ENCODE measurements at places on chromosomes 2 and 18.

DNA sequence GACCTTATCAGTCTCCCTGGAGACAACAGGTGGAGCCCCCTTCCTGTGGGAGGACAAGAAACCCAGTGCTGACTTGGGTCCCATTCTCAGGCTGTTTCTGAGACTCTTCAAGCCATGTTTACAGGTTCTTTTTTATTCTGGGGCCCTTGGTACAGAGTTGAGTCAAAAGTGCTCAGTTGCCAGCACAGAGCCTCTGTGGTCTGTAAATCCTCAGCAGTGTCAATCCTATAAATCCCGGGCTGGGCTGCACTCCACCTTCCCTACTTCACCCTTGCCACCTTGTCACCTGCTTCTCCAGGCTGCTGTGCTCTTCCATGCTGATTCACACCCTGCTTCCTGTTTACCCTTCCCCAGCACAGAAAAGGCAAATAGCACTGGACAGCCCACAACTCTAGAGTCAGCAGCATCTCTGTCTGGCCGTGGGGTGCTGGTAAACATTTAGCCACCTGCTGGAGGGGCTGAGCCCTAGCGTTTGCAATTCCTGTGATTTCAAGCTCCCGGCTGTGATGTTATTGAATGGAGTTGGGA, 74.7 kb downstream of the TNFRSF11A start:
- DNase-seq = no peak

DNA sequence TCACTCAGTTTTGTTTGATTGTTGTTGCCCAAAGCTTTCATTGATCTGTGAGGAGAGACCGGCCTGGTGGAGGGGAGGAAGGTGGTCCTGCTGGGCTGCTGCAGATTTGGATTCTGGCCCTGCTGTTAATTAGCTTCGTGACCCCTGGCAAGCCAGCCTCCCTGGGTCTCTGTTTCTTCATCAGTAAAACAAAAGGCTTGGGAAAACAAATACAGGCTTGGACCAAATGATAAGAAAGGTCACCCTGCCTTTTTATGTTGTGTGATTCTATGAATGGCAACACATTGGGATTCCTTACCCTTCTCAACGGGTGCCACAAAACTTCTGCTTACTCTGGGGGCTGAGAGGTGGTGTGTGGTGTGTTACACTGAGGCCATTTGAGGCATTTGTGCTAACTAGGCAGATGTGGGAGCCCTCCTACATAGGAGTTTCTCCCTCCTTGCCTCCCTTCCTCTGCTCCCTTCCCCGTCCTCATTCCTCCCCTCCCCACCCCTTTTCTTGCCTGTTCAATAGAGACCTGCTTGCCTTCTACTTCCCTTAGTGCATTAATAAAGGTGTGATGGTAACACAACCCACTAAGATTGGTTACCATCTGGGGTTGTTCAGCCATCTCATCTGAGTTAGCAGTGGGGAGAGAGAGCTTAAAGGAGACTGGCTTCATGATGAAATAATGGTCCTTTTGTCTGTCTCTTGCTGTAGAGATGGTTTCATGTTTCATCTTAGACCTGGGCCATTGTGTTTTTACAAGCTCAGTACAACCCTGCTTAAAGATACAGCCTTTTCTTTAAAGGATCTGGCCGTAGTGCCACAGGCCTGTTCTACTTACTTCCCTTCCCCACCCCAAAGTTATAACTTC, 96.2 kb downstream of the TANC1 start:
- no peak for DNase-seq

- DNase-seq = no peak
These were observed 132.7 kb downstream of the PTGR3 start for GRCh38 chr18:75076286-75076685.

DNA sequence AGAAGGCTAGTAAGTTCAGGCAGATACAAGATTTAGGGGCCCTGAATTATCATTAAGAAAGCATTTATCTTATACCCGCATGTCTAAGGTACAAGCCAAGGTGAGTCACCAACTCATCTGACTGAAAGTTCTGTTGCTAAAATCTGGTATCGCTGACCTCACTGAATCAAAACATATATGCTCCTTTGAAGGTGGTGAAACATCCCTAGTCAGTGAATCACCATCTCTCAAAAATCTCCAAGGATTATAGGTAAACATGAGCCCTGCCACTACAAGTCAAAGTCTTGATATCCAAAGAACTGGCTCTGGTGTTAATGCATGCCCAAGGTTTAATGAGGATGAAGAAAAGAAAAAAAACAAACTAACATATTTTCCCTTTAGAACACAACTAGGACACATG, 43.5 kb downstream of the IRS1 start:
- DNase-seq = no peak

GRCh38 chr2:215401896-215402379, 33.9 kb downstream of the FN1 start:
- DNase-seq = no peak

DNA sequence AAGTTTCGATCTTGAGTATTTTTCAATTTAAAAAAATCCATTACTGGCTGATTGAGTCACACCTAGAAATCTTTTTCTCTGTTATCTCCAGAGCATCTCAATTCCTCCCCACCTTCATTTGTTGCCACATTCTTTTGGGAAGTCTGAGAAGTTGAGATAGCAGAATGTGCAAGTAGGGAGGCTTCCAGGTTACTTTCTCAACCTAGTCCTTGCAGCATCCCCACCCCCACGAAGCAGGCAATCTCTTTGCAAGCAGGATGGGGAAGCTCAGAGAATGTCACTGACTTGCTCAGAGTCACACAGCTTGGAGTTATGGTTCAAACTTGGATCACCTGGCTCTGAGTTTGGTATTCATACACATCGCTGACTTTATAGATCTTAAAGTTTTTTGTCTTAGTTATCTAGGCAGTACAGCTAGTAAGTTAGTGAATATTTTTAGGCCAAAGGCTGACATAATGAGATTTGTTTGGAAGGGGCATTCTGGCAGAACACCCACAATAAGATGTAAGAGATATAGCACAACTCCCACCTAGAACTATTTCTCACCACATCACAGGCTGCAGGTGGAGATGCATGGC, 25.9 kb upstream of the LCLAT1 start:
- no peak for DNase-seq

DNA sequence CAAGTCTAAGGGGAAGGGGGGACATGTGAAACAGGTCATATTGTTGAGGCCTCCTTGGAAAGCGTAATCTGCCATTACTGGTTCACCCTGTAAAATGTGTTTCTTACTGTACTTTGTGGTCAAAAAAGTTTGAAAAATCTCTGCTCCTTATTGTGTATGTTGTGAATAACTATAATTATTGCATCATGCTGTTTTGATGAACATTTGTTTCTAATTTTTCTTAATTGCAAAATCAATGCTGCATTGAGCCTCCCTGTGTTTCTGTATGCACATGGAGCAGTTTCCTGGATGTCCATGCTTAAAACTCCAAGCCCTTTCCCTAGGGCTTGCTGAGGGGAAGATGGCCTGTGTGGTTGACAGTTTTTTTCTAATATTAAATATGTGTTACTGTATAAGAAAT, 158.6 kb downstream of the RNF144A start:
- DNase-seq = no peak

- DNase-seq = no peak
These were observed 17.8 kb downstream of the CFAP210 start for GRCh38 chr2:169676357-169676756.

- peak; percentile 37 for DNase-seq
These were observed 54.8 kb upstream of the CREB1 start for GRCh38 chr2:207474863-207475485.

- no peak for DNase-seq
These were observed 557.8 kb upstream of the GCFC2 start for GRCh38 chr2:76268484-76268883.

DNA sequence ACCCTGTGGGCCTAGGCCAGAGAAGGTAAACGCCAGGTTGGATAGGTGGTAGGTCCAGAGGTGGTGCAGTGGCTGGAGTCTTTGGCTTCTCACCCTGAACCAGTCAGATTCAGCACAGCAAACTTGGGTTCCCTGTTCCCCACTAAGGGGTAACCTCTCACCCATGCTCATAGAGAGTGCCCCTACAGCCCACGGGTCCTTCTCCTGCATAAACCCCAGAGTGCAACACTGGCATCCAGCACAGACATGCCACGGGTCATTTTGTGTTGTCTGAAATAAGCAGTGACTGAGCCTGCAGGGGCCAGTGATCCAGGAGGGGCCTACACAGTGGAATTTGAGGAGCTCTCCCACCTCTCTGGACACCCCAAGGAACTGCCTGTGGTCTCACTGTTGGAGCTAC, 40.5 kb upstream of the ATP6V1B1 start:
- DNase-seq = no peak

DNA sequence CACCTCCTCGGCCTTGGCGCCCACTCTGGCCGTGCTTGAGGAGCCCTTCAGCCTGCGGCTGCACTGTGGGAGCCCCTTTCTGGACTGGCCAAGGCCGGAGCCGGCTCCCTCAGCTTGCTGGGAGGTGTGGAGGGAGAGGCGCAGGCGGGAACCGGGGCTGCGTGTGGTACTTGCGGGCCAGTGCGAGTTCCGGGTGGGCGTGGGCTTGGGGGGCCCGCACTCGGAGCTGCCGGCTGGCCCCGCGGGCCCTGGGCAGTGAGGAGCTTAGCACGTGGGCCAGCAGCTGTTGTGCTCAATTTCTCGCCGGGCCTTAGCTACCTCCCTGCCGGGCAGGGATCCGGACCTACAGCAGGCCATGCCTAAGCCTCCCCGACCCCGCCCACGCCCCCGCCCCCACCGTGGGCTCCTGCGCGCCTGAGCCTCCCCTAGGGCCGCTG, 25.3 kb upstream of the TNP1 start:
- DNase-seq = no peak

- no peak for DNase-seq
These were observed 2.4 kb downstream of the ADRA2B start for GRCh38 chr2:96113951-96114350.

- no peak for DNase-seq
These were observed 128.0 kb upstream of the GYPC start for GRCh38 chr2:126527836-126528490.

GRCh38 chr18:37975446-37975845, 409.8 kb upstream of the CELF4 start:
- DNase-seq = no peak

DNA sequence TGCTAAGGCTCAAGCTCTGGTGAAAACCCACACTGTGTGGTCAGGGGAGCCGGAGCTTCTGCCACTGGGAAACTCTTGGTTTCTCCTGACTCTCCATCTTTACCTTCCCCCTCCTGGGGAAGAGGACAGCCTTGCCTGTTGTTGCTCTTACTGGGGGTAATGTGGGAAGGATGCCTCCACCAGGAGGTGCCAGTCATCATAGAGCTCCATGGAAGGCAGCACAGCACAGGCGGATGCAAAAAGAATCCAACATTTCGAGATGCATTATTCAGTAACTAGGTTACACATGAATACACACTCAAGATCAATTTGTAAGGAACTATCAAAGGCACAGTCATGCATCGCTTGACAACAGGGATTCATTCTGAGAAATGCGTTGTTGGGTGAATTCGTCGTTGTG, 322.6 kb downstream of the AFF3 start:
- DNase-seq = no peak

- DNase-seq = no peak
These were observed 69.4 kb upstream of the TAF1B start for GRCh38 chr2:9773903-9774239.

DNA sequence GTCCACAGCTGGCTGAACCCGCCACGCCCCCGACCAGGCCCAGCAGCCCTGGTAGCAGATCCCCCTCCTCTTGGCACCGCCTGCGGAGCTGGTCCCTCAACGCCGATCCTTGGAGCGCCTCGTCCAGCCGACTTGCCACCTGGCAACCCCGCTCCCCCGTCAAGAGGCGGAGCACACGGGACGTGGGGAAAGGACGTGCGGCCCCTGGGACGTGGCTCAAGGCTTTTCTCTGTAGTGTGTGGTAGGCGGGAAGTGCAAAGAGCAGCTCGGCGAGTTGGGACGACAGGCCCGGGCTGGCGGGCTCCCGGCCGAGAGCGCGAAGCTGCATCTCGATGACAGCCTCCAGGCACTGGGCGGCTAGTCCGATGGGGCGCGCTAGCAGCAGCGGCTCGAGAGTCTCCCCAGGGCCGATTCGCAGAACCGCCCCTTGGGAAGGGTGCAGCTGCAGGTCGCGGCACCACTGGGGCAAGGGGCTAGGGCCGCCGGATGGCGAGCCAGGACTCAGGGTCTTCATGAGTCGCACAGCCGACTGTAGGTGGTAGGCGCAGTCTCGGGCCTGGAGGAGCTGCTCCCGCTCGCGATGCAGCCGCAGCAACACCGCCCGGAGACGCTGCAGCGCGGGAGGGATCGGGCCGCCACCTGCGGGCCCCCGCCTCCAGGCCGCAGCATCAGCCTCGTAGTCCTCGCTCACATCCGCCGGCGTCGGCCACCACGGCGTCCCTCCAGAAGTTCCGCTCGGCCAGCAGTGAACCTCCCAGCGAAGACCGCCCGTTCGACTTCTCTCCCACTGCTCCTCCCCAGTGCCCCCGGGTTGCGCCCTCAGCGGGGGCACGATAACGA, 617 bp downstream of the CCDC142 start:
- no peak for DNase-seq

- DNase-seq = no peak
These were observed 5.8 kb upstream of the DTYMK start for GRCh38 chr2:241692448-241692847.

- DNase-seq = no peak
These were observed 30.8 kb downstream of the SESTD1 start for GRCh38 chr2:179233626-179234430.

DNA sequence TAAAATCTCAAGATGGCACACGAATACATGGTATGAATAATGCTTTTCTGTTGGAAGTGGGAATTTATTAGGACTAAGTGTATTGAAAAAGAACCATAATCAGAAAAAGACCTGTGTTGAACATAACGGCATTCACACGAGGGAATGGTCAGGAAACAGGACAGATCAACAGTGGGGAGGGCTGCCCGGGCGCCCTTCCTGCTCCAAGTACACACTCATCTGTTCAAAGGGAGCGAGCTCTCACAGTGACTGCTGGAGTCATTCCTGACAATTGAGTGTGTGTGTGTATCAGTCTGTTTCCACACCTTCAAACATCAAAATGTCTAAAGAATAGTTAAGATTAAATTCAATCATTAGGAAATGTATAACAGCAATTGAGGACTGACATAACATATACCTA, 167.2 kb downstream of the HDAC4 start:
- DNase-seq = no peak

DNA sequence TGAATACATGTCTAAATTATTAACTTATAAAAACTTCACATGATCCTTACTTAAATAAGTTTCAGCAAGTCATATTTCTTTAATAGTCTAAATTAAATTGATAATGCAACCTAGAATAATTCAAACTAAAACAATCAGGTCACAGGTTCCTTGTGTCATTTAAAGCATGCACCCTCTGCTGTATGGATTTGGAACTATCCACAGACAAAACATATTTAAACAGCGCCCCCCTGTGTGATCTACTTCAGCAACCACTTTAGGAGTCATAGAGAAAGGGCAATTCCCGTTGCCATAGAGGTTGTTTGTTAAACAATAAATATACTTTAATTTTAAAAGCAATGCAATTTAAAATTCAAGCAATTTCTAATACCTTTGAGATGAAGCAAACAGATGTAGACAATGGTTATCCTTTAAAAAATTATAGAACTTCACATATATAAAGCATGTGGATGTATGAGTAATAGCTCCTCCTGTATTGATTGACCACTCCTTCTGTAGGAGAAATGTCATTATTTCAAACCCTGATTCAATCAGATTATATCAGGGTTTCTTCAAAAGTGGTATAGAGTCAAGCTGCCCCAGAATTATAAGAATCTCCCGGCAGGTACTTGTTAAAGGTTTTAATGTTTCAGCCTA, 21.2 kb downstream of the GRB14 start:
- DNase-seq = peak; percentile 18

All from NCI-H1105 (cell line).